Activated CD4-positive, alpha-beta memory T cell treated with anti-CD3 and anti-CD28 coated beads, Interleukin-2, amount 10 ng/mL, durations not matched to agents 7 days and 5 days (primary cell): ENCODE measurements at places on chromosomes 7 and 10. TPM values are rescaled to one million over a fixed set of nuclear protein-coding genes. Genes with fewer than 3 reads are reported as not detected.

- no peak for DNase-seq
- no peaks in the 10 kb centered on the region for H3K27me3 ChIP-seq
- H3K4me3 ChIP-seq = no peak overlapping the region
- H3K4me1 ChIP-seq = no peaks in the 10 kb centered on the region
- no peak overlapping the region for H3K27ac ChIP-seq
These were observed 164.8 kb downstream of the C7orf25 start for GRCh38 chr7:42747044-42747443.

DNA sequence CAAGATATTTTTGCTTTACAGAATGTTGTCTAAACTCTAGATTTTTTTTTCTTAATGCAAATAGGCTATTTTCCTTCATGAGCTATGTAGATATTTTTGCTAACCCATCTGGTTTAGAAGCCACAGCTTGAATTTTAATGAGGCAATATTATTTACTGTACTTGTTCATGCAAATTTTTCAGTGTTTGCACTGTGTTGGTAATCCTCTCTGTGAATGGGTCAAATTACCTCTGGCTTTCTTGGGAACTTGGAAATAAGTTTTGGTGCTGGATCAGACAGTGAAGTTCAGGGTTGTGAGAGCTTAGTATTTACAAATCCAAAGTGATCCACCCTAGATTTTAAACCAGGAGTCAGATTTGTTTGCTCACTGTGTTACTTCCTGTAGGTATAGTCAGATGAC is 686.9 kb downstream of the NXPH1 start:
- H3K4me1 ChIP-seq = no peaks in the 10 kb centered on the region
- no peaks in the 10 kb centered on the region for H3K27me3 ChIP-seq
- H3K4me3 ChIP-seq = no peak overlapping the region
- no peak for DNase-seq

DNA sequence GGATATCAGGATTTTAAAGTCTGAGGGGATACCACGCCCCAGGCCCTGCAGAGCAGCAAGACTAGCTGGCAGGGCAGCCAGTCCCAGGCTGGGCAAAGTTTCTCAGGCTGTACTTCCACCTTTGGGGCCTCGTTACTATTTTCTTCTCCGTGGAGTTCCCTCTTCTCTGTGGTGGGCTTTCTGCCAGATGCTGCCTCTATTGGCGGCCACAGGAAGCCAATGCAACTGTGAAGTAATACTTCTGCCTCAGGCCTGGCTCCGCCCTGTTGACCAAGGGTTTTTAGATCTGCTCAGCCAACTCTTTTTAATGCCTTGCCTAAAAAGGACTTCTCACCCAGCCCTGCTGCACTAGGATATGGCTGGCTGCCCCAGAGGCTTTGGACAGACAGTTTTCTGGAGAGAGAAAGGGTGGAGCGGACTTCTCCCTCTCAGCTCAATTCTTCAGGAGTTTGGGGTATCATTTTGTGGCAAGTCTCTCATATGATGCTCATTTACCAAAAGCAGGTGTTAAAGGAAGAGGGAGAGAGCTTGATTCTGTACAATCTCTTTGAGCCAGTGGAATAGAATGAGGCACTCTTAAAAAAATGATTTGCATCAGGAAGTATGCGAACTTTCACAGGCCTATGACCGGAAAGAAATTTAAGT is 67.4 kb downstream of the HHEX start:
- DNase-seq = no peak
- peaks cover 5% of the 10 kb centered on the region for H3K27me3 ChIP-seq
- H3K4me3 ChIP-seq = no peak overlapping the region
- no peak overlapping the region for H3K27ac ChIP-seq
- no peaks in the 10 kb centered on the region for H3K36me3 ChIP-seq

AGR3 gene
- total RNA-seq = not detected

DNA sequence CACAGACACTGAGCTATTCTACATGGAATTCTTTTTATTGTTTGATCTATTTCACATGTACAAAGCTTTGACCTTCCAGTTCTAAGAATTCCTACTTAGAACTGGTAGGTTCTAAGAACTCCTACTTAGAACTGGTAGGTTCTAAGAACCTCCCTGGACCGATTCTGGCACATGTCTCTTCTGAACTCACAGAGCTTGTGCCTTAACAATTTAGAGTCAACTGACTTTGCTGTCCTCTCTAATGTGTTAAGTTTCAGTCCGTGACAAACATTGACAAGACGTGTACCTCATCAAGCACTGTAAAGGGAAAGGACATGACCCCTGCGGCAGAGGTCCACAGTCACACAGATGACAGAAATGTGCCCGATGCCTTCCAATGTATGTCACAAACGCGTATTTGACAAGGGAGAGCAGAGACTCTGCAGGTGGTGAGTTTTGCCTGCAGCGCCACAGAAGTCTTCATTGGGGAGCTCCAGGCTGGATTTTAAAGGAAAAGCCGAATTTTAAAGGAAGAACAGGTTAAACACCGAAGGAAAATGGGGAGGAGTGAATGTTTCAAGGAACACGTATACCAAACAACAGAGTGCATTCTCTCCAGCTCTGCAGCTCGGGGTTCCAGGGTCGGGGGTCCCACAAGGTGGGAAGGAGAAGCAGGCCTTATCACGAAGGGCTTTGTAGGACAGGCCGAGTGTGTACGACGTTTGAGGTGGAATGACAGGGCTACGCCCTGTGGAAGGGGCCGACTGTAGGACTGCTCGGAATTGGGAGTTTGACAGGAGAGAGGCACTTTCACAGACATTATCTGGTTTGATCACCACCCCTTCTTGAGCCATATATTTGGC is 161.1 kb upstream of the KLF14 start:
- no peak for DNase-seq
- H3K36me3 ChIP-seq = peaks cover 82% of the 10 kb centered on the region
- no peak overlapping the region for H3K4me3 ChIP-seq
- H3K27me3 ChIP-seq = no peaks in the 10 kb centered on the region

DNA sequence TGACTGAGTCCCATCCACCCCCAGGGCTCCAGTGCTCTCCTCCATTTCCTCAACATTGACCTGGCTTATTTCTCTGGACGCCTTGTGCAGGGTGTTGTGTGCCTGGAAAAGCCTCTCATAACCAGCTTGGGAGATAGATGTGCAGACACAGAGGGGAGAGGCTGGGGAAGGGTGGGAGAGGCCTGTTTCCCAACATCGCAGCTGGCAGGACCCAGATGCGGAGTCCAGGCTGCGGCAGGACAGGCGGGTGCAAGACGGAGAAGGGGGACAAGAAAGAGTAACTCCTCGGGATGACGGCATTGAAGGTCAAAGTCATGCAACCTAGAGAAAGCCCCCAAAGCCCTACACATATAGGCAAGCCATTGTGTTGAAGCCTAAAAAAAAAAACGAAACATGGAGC is 54.1 kb upstream of the ANTXRL start:
- no peaks in the 10 kb centered on the region for H3K27me3 ChIP-seq
- H3K4me3 ChIP-seq = no peak overlapping the region
- no peak for DNase-seq
- H3K27ac ChIP-seq = no peak overlapping the region

GRCh38 chr10:129953119-129954051 is 10.7 kb downstream of the EBF3 start:
- DNase-seq = no peak
- no peaks in the 10 kb centered on the region for H3K36me3 ChIP-seq
- peaks cover 33% of the 10 kb centered on the region for H3K27me3 ChIP-seq
- no peak overlapping the region for H3K4me3 ChIP-seq
- H3K4me1 ChIP-seq = peaks cover 3% of the 10 kb centered on the region

GRCh38 chr10:101536800-101537199 is 51.3 kb downstream of the POLL start:
- peaks cover 10% of the 10 kb centered on the region for H3K4me1 ChIP-seq
- no peak for DNase-seq
- no peak overlapping the region for H3K4me3 ChIP-seq
- H3K27me3 ChIP-seq = no peaks in the 10 kb centered on the region
